Hypothalamus (tissue), 51 donors: ENCODE measurements at places on chromosomes 13 and 19.

- DNase-seq: no peak
Observed at GRCh38 chr19:2790557-2791271, 5.4 kb downstream of the THOP1 start.

GRCh38 chr13:21625366-21625765 lies 21.4 kb upstream of the MICU2 start:
- no peak for DNase-seq

GRCh38 chr13:112105244-112105681 lies 38.3 kb downstream of the SOX1 start:
- no peak for DNase-seq

DNA sequence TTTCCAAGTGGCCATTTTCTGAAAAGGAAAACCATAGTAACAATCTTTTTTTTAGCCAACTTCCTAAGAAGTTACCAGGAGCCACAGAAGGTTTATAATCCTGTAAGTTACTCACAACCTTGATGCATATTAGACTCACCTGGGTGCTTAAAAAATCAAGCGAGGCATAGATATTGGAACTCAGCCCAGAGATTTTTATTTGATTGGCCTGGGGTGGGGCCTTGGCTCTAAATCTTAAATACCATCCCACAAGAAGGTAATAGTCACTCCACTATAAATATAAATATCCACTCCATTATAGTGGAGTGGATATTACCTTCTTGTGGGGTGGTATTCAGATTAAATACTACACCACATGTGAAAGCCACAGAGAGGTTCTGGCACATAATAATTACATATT lies 429.6 kb downstream of the RFC3 start:
- no peak for DNase-seq

- no peak for DNase-seq
Observed at GRCh38 chr13:75689686-75690085, 53.6 kb downstream of the LMO7 start.
